ENCODE measurements at places on chromosomes 6 and 20. TPM values are rescaled to one million over a fixed set of nuclear protein-coding genes. Genes with fewer than 3 reads are reported as not detected.

GRCh38 chr6:4256969-4257368 is 121.6 kb upstream of the ECI2 start:
- H3K4me1 ChIP-seq = peaks cover 10% of the 10 kb centered on the region
- H3K4me3 ChIP-seq = no peak overlapping the region
- H3K27me3 ChIP-seq = no peaks in the 10 kb centered on the region
- H3K36me3 ChIP-seq = no peaks in the 10 kb centered on the region

DNA sequence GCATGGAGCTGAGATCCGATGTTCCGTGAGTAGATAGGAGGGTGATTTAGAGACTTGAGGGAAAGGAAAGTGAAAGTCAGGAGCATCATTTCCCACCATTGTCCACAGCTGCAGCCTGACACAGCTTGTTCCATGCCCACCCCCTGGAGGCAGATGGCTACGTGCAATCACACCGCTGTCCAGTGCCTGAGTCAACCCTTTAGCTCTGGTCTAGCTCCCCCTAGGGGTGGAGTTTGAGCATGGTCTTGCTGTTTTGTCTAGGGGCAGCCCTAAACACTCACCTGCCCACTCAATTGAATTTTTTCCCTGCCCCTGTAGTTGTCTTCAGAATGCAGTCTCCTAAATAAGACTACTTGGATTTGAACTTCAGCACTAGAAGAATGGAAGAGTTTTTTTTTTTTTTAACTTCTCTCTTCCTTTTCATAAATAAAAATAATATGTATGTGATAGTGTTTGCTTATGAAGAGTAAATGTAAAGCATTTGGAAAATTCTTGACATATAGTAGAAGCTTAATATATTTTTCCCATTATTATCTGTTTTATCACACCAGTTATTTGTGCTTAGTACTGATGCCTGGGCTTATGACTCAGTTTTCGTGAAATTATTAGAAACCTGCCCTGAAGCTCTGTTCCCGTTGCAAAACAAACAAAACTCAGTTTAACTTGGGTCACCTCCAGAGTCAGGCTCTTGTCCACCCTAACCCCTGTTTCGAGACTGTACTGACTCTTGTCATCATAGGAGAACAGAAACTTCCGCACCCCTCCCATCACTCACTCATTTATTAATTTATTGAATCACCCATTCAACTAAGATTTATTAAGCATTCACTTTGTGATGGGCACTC is 814.8 kb downstream of the MAFB start:
- no peaks in the 10 kb centered on the region for H3K36me3 ChIP-seq
- H3K4me3 ChIP-seq = no peak overlapping the region
- DNase-seq = peak; percentile 67

DNA sequence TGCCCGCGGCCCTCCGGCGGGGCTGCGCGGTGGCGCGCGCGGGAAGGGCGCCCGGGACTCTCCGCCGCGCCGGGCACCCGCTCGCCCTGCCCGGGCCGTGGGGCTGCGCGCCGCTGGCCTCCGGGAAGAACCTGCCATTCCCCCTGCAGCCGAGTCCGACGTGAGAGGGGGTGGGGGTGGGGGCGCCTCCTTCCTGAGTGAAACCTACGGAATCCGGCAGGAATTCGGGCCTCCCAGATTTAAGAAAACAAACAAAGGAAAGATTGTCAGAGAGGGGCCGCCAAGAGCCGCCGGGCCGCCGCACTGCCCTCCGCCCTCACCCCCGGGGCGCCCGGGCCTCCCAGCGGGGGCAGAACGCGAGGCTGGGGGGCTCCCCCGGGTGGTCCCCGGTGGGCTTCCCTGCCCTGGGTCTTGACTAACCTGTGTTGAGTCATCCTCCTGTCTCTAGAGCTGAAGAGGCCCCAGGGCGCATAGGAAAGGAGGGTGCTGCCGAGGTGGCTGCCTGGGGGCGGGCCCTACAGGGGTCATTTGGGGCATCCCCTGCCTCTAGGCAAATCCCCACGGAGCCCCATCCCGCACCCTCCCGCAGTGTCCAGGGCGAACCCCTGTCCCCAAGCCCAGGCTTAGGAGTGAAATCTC is 42.2 kb upstream of the FOXP4 start:
- peaks cover 15% of the 10 kb centered on the region for H3K27me3 ChIP-seq
- peaks cover 36% of the 10 kb centered on the region for H3K4me1 ChIP-seq
- peak overlapping the region; percentile 87 for H3K27ac ChIP-seq
- peak overlapping the region; percentile 47 for H3K4me3 ChIP-seq

DNA sequence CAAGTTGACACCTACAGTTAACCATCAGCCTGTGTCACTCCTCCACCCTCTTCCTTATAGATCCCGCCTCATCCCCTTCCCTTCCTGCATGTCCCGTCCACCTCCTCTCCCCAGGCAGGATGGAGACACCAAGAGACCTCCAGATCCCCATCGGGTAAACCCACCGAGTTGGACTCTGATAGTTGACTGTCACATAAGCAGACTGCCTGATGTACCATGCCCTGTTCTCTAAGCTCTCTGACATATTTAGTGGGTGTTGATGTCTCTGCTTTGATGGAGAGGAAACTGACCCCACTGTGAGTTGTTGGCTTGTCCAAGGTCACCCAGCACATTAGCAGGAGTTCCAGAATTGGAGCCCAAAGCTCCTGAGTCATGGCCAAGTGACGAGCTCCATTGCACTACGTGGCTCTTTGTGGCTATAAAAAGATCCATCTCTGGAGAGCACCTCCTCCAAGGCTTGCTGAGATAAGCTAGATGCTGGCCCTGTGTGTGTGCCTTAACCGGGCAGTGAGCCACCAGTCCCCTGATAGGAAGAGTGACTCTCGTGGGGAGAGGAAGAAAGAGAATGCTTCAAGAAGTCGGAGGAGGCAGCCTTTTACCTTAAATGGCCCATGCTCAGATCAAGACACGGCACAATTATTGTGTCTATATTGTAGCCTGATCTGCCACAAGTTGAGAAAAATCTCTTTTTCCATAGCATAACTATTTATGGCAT is 236.0 kb upstream of the ECI2 start:
- no peak for DNase-seq
- H3K27ac ChIP-seq = no peak overlapping the region
- H3K27me3 ChIP-seq = no peaks in the 10 kb centered on the region
- H3K36me3 ChIP-seq = no peaks in the 10 kb centered on the region

DNA sequence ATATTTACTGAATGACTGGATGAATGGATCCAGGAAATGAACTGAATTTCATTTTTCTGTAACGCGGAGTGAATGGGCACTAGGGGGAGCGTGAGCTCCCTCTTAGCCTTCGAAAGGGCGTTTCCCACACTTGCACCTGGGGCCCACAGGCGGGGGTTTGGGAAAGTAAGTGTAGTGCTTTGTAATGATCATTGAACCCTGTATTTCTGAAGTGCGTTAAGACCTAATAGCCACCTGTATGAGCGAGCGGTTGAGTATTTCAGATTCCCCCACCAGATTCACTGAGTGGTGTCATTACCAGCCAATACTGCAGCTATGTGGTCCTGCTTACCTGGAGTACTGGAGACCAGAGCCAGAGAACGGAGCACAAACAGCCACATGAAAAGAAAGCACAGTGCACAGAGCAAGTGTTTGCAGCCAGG is 10.5 kb downstream of the SYTL3 start:
- no peak overlapping the region for H3K4me3 ChIP-seq
- H3K27ac ChIP-seq = no peak overlapping the region
- DNase-seq = no peak
- peaks cover 42% of the 10 kb centered on the region for H3K4me1 ChIP-seq

DNA sequence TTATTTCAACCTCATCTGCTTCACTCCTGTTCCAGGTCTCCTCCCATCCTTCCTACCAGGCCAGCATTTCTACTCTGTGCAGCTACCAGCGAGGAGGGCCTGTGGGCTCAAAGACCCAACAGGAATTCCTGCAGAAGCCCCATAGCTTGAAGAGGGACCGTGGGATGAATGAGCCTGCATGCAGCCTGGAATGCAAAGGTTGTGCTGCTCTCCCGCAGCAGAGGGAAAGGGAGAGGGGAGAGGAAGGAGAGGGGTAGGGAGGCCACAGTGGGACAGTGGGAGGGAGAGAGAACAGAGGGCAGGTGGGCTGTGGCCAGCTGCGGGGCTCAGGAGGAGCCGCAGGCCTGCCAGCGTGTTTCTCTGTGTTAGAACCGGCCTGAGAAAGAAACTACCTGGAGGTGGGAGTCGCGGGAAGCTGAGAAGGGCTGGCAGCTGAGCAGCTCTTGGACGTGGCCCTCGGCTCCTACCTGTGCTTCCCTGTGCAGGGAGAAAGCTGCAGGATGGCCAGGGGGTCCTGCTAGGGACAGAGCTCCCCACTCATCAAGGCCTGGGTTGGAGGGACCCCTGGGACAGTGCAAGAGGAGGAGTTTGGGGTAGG is 66.1 kb upstream of the MLN start:
- H3K27me3 ChIP-seq = no peaks in the 10 kb centered on the region
- H3K4me3 ChIP-seq = no peak overlapping the region
- H3K36me3 ChIP-seq = no peaks in the 10 kb centered on the region
- H3K4me1 ChIP-seq = no peaks in the 10 kb centered on the region

GRCh38 chr6:165227644-165228329 is 81.6 kb downstream of the C6orf118 start:
- no peaks in the 10 kb centered on the region for H3K4me1 ChIP-seq
- H3K4me3 ChIP-seq = no peak overlapping the region
- no peaks in the 10 kb centered on the region for H3K27me3 ChIP-seq

The REM1 gene
- 4.0 TPM for total RNA-seq

The VWA7 gene
- 3.4 TPM for total RNA-seq

The MED20 gene
- total RNA-seq = 18.3 TPM

DNA sequence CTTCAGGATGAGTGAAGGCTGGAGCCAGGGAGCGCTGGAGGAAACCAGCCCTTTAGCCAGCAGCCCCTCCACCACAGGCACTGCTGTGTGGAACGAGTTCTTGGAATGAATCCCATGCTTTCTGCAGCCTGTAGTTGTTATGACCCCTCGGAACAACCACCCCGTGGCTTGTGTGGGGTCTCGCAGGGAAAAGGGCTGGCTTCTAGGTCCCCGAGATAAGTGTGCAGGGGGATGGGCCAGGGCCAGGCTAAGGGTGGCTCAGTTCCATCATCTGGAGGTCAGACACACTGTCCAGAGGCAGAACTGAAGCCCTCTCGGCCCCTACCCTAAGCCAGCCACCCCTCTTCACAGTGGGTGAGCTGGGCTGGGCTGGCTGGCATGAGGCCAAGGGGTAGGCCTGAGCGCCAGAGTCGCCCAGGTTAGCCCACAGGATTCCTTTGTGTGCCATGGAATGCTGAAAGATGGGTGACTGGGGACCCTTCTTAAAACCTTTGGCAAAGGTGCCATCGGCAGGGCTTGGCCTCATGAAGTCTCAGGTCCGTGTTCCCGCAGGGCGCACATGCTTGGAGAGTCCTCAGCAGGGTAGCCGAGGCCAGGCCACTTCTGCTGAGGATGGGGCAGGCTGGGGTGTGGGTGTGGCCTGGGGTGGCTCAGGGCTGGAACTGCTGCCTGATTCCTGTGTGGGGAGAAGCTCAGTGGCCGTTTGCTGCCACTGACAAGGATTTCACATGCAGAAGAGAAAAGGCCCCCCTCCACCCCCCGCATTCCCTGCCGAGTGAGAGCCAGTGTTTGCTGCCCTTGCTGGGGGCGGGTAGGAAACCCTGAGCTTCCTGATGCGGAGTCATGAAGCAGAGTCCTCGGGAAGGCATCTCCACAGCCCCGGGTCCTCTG is 24.6 kb downstream of the SPATA2 start:
- H3K36me3 ChIP-seq = peaks cover 8% of the 10 kb centered on the region
- peaks cover 63% of the 10 kb centered on the region for H3K4me1 ChIP-seq
- DNase-seq = no peak
- no peaks in the 10 kb centered on the region for H3K27me3 ChIP-seq
- H3K27ac ChIP-seq = peak overlapping the region; percentile 24

DNA sequence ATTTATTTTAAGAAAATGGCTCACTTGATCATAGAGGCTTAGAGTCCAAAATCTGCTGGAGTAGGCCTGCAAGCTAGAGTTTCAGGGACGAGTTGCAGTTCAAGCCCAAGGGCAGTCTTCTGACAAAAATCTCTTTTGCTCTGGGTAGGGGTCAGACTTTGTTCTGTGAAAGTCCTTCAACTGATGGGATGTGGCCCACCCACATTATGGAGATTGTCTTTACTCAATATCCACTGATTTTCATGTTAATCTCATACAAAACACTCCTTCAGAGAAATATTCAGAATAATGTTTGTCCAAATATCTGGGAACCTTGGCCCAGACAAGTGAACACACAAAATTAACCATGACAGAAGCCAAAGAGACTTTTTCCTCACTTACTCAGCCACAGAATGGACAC is 98.6 kb upstream of the RSPO3 start:
- no peaks in the 10 kb centered on the region for H3K27me3 ChIP-seq
- H3K27ac ChIP-seq = no peak overlapping the region
- H3K36me3 ChIP-seq = no peaks in the 10 kb centered on the region
- H3K4me1 ChIP-seq = no peaks in the 10 kb centered on the region

The SLC26A8 gene
- total RNA-seq = 0.52 TPM

GRCh38 chr6:113178349-113178748 is 678.8 kb upstream of the MARCKS start:
- DNase-seq = no peak
- no peaks in the 10 kb centered on the region for H3K36me3 ChIP-seq
- H3K27me3 ChIP-seq = no peaks in the 10 kb centered on the region
- no peaks in the 10 kb centered on the region for H3K4me1 ChIP-seq
- no peak overlapping the region for H3K27ac ChIP-seq

DNA sequence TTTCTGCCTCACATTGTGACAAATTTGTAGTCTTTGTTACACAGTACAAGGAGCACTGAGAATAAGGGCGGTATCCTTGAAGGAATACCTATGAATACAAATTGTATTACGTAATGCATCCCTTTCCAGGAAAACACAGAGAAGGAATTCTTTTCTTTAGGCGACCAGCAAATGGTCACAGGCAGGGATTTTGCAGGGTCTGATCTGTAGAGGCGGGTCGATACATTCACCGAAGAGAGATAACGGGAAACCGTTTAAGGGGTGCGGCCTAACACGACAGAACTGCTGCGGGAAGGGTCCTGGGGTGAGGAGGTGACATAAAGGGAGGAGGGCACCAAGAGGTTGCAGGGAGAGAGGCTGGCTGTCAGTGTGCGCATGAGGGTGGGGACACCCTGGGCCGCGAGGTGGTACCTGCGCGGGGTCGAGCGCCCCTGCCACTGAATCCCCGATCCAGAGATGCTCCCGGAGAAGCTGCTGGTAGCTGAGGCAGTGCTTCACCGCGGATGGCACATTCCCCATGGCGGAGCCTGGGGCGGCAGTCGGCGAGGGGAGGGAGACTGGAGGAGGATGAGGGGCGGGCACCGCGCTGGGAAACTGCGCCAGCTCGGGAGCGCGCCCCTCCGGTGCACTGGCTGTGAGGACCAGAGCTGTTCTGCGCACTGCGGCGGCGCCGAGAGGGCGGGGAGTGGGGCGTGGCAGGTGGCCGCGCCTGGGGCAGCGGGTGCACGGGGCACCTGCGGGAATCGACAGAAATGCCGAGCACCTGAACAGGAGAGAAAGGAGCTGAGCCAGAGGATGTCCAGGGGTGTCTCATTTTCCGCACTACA is at the start of gene HMGCLL1:
Gene HMGCLL1 (minus strand): TSS at position 656 of the 827 bp plus-strand sequence. CDS start 137 bp downstream, at position 519.
- no peaks in the 10 kb centered on the region for H3K27me3 ChIP-seq
- peak; percentile 71 for DNase-seq
- peak within 1 kb of the TSS; percentile 24 for H3K27ac ChIP-seq
- no peaks in the 10 kb centered on the region for H3K36me3 ChIP-seq
- H3K4me3 ChIP-seq = peak within 1 kb of the TSS; percentile 47

- H3K4me3 ChIP-seq = no peak overlapping the region
- H3K4me1 ChIP-seq = no peaks in the 10 kb centered on the region
- no peak for DNase-seq
- H3K27ac ChIP-seq = no peak overlapping the region
- H3K36me3 ChIP-seq = no peaks in the 10 kb centered on the region
Observed at GRCh38 chr6:49979584-49979983, 10.2 kb upstream of the DEFB113 start.
